ENCODE measurements at places on chromosomes 6 and 20.
A peak's percentile ranks its signal among the peaks of the same experiment; 100 is the strongest.

- no peak for DNase-seq
Observed at GRCh38 chr6:12296255-12296573, 6.1 kb downstream of the EDN1 start.

DNA sequence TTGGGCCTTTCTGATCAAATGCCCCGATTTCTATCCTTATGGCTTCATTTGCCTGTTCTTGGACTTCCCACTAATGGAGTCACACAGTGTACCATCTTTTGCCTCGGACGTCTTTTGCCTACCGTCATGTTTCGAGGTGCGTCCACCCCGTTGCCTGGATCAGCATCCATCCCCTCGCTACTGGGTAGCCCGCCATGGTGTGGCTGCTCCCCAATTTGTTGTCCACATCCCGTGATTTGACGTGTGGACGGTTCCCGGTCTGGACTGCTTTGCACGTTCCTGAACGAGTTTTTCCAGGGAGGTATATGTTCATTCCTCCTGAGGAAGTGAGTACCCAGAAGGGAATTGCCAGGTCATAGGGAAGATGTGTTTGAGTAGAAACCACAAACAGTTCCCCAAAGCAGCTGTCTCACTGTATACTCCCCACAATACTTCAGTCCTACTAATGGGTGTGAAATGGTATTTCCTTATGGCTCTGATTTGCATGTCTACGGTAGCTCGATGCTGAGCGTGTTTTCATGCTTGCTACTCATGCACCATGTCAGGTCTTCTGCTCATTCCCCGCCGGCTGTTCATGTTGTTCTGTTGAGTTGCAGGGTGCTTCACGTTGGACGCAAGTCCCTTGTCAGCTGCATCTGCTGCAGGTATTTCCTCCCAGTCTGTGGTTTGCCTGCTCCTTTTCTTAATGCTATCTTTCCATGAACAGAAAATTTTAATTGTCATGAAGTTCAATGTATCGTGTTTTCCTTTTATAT is 86.8 kb upstream of the AFDN start:
- no peak for DNase-seq

DNA sequence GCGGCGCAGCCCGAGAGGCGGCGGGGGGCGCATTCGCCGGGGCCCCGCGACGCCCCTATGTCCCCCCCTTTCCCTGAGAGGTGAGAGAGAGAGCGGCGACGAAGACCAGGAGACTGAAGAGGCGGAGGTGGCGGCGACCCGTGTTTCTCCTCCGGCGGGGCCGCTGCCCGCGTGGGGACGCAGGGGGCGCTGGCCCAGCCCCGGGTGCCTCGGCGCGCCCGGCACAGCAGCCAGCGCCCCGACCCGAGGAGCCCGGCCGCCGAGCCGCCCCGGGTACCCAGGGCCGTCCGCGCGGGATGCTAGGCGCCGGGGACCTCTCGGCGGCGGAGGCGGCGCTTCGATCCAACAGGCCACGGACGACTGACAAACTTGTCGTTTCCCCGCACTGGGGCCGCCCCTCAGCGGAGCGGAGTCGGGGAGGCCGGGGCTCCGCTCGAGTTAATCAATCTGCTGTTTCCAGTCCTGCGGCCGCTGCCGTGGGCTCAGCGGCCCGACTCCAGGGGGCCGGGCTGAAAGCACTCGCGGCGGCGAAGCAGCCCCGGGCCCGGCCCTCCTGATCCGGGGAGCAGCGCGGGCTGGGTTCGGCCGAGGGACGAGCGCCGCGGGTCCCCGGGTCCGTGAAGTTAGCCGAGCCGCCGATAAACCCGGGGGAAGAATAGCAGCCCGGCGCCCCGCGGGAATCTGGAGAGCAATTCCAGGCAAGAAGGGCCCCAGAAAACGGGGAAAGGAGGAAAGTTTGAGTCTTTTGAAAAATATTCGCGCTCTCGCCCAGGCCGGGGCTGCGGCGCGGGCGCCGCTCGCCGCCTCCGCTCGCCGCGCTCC is 631 bp downstream of the MDGA1 start:
- DNase-seq, result peak; percentile 76

DNA sequence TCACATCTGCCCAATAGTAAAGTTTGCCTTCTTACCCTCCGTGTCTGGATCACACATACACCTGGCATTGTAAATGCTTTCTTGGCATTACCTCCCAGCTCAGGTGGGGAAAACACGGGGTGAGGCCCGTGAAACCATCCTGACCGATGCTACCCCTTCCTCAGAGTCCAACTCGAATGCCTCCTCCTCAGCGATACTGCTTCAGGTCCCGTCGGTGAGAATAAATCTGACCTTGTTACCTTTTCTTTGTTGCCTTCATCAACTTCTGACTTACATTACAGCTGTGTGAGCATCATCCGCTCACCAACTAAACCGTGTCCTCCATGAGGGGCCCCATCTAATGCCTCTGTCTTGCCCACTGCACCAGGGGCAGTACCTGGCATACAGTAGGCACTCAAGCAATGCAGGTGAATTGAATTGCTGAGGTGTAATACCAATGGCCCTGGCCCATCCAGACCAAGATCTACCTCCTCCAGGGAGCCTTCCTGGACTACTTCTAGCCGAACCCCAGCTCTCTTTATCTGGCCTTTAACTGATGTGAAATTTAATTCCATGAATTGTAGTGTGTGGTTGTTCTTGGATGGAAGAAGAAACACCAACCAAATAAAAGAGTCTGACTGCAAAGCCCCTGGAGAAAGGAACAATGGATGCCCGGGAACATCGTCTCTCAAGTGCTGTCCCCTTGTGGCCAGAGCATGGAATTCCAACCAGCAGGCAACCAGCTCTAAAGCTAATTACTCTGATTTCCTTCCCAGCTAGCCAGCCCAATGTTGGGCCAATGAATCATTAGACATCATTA is 141.5 kb downstream of the ANKRD60 start:
- peak; percentile 89 for DNase-seq

DNA sequence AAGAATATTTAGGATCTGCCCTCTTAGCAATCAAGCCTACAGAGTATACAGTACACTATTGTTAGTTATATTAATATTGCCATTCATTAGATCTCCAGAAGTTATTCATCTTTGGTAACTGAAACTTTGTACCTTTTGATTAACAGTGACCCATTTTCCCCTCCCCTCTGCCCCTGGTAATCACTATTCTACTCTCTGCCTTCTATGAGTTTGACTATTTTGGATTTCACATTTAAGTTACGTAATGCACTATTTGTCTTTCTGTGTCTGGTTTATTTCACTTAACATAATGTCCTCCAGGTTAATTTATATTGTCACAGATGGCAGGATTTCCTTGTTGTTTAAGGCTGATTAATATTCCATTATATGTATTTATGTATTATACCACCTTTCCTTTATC is 86.0 kb upstream of the TINAG start:
- DNase-seq, result no peak

GRCh38 chr20:3557237-3557785 is 86.5 kb downstream of the ATRN start:
- no peak for DNase-seq

DNA sequence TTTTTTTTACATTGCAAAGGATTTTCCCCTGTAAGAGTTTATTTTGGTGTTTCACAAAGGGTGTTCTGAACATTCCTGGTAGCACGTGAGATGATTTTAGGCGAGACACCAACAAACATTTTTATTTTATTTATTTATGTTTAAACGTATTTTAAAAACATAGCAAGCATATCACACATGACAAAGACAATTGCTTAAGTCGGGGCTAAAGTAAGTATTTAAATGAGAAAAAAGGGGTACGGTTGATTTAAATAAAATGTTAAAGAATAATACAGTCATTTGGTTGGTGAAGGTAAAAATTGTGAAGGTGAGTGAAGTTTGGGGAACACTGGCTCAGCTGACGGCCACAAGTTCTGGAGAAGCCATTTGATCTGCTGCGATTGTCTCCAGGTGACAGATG is 129.7 kb downstream of the BMP7 start:
- DNase-seq, result no peak

DNA sequence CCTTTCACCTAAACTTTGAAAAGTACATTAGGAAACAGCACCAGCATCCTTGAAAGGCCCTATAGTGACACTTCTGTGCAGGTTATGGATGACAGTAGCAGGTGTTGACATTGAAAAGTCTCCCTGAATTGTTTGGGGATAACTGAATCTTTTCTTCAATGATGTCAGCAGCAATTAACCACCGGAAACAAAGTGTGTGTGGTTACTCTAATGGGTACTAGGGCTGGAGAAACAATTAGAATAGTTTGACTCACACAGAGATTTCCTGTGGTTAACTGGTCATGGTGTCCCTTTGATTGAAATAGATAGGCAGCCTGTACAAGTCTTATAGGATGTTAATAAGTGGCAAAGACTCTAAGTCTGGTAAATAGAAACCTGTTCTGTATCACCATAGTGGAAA is 189.1 kb downstream of the TBX18 start:
- peak; percentile 19 for DNase-seq

GRCh38 chr6:37284781-37285180 is 26.8 kb upstream of the TMEM217 start:
- no peak for DNase-seq

DNA sequence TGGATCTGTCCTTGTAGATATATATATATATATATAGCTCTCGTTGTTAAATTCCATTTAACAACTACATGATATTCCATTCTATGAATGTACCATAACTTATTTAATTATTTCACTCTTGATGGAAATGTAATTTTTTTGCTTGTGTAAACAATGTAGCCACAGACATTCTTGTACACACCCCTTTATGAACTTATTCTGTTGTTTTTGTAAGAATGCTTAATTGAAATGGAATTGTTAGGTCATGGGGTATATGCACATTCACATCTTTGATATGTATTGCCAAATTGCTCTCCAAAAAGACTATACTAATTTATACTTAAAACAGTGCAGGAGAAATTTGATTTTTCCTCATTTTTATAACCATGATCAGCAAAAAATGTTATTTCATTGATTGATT is 67.2 kb downstream of the MAP3K4 start:
- DNase-seq, result no peak

GRCh38 chr6:61959196-61959595 is 326.8 kb downstream of the KHDRBS2 start:
- no peak for DNase-seq

DNA sequence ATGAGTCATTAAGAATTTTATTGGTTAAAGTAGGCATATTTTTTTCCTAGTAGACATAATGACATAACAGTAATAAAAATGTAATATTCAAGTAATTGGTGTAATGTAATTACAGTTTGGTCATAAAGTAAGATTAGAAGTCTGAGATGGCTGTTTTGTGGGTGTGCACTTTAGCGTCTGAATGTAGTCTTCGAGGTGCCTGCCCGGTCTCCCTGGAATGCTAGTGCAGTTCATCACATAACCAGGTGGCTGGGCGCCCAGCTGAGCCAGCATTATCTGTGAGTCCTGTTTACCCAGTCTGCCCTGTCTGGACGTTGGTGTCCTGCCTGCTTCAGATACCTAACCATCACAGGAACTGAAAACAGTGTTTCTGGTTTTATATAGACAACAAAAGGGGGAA is 419.1 kb downstream of the CDC5L start:
- no peak for DNase-seq

- no peak for DNase-seq
Observed at GRCh38 chr20:54347166-54347833, 128.1 kb upstream of the DOK5 start.

DNA sequence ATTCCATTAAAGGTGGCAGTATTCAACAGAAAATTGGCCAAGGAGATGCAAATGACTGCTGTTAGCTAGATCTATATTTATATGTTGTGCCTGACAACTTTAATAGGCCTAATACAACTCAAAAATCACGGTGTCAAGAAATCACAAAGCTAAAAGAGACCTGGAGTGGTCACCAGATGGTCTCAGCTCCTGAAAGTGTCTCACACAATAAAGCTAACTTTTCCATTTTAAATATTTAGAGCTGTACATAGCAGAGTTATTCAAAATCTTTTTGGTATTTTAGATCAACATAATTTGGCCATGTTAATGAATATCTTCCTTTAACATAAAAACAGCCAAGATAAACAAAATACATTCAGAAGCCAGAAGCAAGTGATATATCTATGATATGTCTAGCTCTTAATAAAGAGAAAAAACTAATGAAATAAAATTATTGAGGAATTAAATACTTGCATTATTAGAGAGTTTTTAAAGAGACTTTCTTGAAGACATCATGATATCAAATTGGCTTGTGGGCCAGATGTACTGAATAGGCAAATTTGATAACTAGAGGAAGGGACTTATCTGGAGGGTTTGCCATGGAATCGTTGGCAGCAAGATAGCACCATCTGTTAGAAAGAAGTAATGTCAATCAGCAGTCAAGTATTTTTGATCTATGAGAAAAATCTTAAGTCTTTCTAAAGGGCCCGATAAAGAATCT is 84.9 kb upstream of the SCAF8 start:
- DNase-seq, result no peak

DNA sequence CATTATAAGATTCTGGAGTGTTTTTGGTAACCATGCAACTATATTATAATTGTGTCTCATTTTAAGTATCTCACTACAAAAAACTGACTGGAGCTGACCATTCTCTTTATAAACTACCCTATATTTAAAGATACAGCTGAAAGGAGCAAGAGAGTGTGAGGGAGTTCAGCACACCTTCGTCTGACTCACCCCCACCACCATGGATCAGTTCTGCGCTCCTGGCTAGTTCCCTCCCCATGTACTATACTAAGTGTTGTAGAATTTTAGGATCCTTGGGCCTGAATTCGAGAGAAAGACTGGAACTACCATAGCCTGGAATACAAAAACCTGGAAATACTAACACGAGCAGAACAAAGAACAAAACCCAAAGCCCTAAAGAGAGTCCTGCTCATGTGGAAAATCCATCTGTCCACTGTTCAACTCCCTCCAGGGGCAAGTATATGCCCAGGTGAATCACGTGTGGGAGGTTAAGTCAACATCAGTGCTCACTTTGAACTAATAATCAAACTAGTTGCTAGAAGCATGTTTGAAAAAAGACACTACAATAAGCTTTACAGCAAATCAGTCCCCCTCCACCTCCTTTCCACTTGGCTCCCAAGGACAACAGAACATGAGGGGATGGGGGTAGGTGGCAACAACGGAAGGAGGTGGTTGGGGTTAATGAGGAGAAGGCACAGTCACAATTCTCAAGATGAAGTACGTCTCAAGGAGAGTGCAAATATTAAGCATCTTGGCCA is 46.8 kb downstream of the ELOVL5 start:
- no peak for DNase-seq

GRCh38 chr6:148451690-148452089 is 109.1 kb downstream of the SASH1 start:
- no peak for DNase-seq

DNA sequence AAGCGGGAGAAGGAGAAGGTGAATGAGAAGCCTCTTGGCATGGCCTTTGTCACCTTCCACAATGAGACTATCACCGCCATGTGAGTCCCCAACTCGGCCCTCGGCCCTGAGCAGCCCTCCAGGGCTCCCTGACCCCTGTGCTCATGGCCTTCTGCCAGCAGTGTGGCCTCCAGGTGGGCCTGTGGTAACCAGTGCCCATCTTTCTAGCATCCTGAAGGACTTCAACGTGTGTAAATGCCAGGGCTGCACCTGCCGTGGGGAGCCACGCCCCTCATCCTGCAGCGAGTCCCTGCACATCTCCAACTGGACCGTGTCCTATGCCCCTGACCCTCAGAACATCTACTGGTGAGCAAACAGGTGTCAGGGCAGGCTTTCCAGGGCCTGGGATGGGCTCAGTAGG is 10.3 kb upstream of the CAPN11 start:
- no peak for DNase-seq
